Cardiac atrium fibroblast (primary cell): ENCODE measurements at places on chromosomes 6 and 20. TPM values are rescaled to one million over a fixed set of nuclear protein-coding genes. Genes with fewer than 3 reads are reported as not detected.

SPATS1 gene
- not detected in 2 replicates for total RNA-seq

ETV7 gene
- total RNA-seq = not detected in 2 replicates

MEP1A gene
- total RNA-seq = not detected in 2 replicates

PRDM13 gene
- not detected in 2 replicates for total RNA-seq

F13A1 gene
- not detected in 2 replicates for total RNA-seq

SIM1 gene
- total RNA-seq = not detected in 2 replicates

TAF4 gene
- 1.3 and 3.1 TPM in 2 replicates for total RNA-seq

CASS4 gene
- 5.7 and 17.0 TPM in 2 replicates for total RNA-seq

ZNF334 gene
- 2.6 and 2.9 TPM in 2 replicates for total RNA-seq
